Mucosa of gallbladder (tissue), 1 donor: ENCODE measurements at places on chromosomes 2 and 18. TPM values are rescaled to one million over a fixed set of nuclear protein-coding genes. Genes with fewer than 3 reads are reported as not detected.

Gene CTAGE1
- total RNA-seq: 0.06 TPM

Gene CHST9
- total RNA-seq: 19.5 TPM

Gene TMEM169
- 7.3 TPM for total RNA-seq

GRCh38 chr18:55376387-55376786 lies 211.6 kb downstream of the TCF4 start:
- DNase-seq: no peak

- peak; percentile 59 for DNase-seq
Observed at GRCh38 chr2:156466739-156467405, 30.7 kb downstream of the GPD2 start.

DNA sequence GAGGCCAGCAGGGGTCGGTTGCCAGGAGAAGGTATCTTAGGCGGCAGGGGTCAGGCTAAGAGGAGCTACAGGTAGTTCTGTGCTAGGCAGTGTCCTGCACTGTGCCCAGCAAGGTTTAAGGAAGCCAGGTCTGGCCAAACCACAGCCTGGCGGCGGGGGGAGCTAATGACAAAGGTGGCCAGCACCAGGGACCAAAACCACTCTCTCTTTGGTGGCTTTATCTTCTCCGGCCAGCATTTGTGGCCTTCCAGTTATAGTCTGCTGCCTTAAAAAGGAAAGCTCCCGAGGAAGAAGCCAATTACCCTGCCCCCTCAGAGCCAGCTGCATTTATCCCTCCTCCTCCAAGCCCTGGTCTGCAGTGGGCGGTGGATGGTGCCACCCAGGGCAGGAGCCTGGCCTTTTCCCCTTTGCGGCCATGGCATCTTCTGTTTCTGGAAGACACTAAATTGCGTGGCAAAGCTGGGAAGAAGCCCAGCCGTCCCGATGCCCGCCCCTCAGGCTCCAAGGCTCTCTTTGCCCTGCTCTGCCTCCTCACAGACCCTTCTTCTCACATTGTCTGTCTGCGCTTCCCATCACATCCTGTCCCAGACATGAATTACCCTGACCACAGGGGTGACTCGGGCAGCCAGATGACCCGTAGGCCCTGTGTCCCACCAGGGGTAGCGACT lies 94.6 kb downstream of the EN1 start:
- no peak for DNase-seq

- DNase-seq: no peak
Observed at GRCh38 chr18:40606996-40607395, 1348.0 kb upstream of the PIK3C3 start.

GRCh38 chr2:68849579-68850030 lies 21.6 kb downstream of the BMP10 start:
- no peak for DNase-seq
